ENCODE measurements at places on chromosomes 1 and 21.

DNA sequence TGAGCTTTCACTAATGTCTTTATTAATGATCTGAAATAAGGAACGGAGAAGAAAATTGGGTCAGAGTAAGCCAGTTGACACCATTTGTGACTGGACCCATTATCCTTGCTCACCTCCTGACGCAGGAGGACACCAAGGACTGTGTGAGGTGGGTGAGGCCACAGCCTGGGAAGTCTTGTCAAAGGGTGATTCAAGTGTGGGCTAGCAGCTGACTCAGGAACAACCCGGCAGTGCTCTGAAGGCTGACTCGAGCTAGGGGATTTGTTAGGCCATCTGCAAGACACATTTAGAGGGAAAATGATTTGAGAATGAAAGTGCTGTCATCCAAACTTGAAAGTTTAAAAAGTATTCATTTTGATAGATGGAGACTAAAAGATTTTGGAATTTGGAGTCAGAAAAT lies 21.2 kb downstream of the PRRX1 start:
- no peak for DNase-seq

DNA sequence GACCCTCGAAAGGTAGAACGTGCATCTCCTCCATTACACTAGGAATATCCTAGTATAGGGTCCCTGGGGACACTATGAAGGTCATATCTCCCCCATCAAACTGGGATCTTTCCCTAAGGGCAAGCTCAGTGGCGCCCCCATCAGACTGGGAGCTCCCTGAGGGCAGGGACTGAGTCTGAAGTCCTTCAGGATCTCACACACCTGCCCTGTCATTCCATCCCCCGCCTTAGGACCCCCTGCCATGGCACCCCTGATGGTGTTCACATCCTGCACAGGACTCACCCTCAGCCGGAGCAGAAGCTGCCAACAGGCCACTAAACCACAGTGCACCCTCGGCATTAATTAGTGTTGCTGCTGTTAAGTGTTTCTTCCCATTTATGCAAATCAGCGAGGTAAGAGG lies 50.4 kb downstream of the IGSF21 start:
- no peak for DNase-seq

- DNase-seq: no peak
Measured at GRCh38 chr1:219792337-219793021, 135.9 kb downstream of the SLC30A10 start.

DNA sequence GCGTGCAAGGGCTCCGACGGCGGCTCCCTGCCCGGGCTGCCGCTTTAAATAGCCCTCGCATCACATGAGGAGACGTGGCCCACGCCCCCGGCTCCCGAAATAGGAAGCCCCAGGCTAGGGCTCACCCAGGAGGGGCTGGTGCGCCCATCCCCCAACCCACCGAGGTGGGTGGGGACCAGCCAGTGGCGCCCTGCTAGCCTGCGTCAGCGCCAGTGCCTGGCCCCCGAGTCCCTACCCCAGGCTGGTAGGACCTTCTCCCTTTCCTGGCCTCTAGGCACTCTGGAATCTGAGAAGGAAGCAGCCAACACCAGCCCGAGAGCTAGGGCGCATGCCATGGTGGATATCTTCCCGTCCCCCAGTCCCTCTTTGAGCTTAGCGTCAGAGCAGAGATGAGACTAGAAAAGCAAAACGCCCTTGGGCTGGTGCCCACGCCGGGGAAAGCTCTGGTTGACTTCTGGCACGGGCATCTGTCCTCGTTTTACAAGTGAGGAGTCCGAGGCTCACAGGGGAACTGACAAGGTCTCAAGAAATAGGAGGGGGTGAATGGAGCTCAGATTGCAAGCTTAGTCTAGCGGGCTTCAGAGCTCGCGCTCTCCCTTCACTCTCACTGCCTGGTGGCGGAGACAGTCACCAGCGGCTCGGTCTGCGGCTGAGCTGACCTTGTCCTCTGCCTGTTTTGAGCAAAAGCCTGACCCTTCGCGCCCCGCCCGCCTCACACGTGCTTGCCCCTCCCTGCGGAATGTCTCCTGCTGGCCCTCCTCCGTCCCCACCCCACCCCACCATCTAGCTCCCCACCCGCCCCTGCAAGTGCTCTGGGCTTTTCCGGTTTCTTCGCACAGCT lies at the start of gene FABP3:
Gene FABP3, minus strand, starts transcription at position 21 of the 841 bp plus-strand sequence. CDS start 62 bp downstream, outside the sequence.
- DNase-seq: no peak

GRCh38 chr1:9289090-9289534 lies 3.6 kb upstream of the SPSB1 start:
- no peak for DNase-seq

DNA sequence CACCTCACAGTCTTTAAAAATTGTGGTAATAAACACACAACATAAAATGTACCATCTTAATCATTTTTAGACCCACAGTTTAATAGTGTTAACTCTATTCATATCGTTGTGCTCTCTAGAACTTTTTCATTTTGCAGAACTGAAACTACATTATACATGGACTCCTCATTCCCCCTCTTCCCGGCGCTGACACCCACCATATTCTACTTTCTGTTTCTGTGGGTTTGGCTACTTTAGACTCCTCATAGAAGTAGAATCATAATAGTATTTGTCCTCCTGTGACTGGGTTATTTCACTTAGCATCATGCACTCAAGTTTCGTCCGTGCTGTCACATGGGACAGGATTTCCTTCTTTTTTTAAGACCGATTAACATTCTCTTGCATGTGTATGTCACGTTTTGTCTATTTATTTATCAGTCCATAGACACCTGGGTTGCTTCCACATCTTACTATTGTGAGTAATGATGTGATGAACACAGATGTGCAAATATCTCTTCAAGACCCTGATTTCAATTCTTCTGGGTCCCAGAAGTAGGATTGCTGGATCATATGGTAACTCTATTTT lies 62.9 kb upstream of the TMPRSS2 start:
- DNase-seq: no peak

DNA sequence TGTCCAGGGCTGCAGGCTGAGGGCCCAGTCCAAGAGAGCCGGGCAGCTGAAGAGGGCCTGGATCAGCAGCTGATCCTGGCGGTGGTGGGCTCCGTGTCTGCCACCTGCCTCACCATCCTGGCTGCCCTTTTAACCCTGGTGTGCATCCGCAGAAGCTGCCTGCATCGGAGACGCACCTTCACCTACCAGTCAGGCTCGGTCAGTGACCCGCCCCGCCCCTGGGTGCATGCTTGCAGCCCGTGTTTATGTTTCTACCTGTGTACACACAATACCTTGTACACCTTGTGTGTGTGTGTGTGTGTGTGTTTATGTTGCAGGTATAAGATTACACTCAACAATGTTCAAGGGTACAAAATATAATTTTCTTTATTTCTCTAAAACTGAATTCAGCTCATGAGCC lies 13.0 kb downstream of the TIE1 start:
- DNase-seq: no peak

- DNase-seq: no peak
Measured at GRCh38 chr1:117828201-117828600, 101.2 kb downstream of the GDAP2 start.

DNA sequence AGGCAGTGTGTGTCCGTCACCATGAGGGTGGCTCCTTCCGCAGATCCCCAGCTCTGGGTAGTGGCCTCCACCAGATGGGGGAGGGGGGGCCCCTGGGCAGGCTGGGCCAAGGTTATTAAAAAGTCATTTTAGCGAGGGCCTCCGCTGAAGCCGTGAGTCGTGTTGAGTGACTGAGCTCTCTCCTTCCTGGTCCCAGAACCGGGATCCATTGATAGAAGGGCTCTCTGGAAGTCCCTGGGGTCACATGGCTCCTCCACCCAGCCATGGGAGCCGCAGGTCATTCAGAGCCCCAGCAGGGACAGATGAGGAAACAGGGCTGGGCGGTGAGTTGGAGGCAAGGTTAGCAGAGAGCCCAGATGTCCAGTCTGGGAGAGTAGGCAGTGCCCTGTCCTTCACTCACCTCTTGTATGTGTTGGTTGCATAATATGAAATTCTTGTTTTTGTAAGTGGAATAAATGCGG lies 12.9 kb downstream of the MIIP start:
- DNase-seq: no peak

DNA sequence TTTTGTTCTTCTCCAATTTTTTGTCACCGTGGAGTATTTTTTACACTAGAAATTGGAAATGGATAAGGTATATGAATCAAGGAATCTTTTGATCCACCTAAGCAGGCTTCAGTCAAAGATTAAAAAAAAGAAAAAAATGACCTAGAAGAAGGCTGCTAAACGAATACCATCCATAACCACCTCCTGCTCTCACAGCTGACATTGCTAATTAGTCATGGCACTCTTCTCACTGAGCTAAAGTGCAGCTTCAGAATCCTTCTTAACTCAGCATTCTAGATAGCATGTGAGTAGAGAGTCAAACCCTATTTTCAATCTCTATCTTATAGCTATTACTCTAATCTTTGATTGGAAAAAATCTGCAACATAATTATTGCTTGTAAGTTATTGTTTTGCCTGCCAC lies 40.2 kb upstream of the ST6GALNAC5 start:
- DNase-seq: no peak

- DNase-seq: no peak
Measured at GRCh38 chr1:65812065-65812464, 19.4 kb downstream of the PDE4B start.

GRCh38 chr1:93109578-93109977 lies 30.5 kb downstream of the MTF2 start:
- no peak for DNase-seq

DNA sequence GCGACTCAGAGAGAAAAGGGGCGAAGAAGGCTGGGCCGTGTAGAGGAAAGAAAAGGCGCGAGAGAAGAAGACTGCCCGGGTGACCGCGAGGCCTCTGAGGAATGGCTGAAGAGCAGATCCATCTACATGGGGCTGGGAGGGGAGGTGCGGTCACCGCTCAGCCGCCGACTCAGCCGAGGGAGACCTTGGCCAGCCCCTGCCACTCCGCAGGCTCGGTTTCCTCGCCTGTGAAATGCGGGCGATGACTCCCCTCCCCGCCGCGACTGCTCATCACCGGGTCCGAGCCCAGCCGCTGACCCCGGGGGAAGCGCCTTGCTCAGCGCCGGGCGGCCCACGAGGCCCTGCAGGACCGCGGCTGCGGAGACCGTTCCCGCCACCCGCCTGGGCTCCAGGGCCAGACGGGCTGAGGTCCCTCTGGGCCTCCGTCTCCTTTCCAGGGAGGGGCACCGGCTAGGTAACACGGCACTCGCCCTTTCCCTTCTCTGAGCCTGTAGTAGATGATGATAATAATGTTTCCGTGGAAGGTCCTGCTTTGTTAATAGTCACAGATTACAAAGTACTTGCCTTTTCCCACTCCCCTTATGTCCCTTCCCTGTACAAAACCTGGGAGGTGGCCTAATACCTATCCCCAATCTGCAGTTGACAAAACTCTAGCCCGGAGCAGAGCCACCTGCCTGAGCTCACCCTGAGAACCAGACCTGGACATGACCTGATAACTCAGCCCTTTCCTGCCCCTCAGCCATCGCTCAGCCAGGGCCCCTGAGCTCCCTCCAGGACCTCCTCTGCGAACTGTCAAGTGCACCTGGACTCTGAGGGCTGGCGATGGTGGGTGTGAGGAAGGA lies 1.6 kb upstream of the BSND start:
- no peak for DNase-seq

DNA sequence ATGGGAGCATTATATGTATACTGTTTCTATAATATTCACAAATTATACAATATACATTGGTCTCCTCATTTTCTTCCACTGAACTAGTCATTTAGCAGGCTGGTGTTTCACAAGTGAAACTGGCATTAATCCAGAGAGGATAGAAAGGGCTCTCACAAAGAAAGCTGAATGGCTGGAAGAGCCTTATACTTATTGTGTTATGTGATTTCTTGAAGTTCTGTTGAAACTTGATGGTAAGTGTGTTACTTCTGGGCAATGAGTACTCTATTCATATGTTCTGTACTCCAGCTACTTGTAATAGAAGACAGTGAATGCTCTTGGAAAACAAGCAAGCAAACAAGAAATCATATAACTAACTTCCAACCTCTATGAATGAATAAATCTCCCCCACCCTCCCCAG lies 14.9 kb downstream of the STX12 start:
- DNase-seq: no peak

DNA sequence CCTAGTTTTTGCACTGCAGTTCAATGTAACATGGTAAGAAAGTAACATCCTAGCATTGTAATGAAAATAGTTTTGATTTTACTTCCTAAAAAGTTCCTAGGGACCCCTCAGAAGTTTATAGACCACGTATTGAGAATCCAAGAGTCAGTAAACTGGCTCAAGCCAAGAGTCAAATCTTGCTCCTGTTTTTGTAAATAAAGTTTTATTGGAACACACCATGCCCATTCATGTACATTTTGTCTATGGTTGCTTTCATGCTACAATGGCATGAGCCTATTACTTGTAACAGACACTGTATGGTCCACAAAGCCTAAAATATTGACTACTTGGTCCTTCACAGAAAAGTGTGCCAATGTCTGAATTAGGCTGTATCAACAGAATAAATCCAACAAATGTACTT lies 301.0 kb downstream of the LMO4 start:
- no peak for DNase-seq

- no peak for DNase-seq
Measured at GRCh38 chr21:35323947-35324346, 274.8 kb upstream of the RUNX1 start.

DNA sequence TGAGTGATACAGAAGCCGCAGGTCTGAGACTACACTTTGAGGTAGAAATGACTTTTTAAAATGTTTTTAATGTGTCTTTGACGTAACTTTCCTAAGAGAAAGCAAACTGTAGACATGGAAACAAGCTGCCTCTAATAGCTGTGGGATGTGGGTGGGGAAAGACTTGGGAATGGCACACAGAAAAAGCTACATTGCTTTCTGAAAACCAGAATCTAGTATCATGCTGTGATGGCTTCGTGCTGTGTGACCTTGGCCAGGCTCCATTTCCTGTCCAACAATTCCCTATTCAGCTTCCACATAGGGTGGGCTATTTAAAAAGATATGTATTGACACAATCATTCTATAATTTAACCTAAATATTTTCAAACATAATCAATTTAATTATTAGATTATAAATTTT lies 909.1 kb downstream of the NCAM2 start:
- DNase-seq: no peak

DNA sequence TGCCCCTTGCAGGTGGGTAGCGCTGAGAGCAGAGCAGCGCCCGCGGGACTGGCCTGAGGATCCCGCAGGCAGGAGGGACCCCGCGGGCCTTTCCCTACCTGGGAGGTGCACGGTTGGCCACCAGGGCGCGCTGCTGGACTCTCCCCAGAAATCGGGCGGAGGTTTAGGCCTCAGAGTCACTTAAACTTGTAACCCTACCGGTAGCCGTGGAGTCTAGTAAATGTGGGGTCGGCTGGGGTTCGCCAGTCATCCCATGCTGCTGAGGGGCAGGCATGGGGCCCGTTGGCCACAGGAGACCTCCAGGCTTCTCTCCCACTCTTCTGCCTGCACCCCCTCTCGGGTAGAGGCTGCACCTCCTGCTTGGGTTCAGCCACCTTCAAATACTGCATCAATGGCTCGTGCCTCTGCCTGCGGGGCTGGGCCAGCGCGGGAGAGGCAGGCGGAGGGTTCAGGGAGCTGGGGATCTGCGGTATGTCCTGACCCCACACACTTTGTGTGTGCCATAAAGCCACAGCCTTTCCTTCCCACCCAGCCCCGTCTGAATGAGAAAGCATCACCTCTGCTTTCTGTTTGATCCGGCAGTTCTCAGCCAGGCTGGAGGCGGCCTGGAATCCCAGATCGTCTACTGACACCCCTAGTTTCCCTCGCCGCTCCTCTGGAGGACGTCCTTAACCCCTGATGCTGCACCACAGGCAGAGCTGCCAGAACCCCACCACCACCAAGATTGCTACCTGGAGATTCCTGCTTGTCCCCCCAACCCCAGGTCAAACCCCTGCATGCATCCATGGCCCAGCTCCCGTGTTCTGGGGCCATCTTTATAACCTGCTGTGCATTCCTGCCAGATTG lies 12.3 kb upstream of the GSTM4 start:
- no peak for DNase-seq

GRCh38 chr1:227728892-227729143 lies 6.3 kb downstream of the JMJD4 start:
- no peak for DNase-seq

Measured in esophagus squamous epithelium (tissue), 5 donors.